ENCODE measurements at places on chromosomes 4 and X. TPM values are rescaled to one million over a fixed set of nuclear protein-coding genes. Genes with fewer than 3 reads are reported as not detected.

ZNF732 gene
- 0.18 TPM for total RNA-seq

WDR13 gene
- 184 TPM for total RNA-seq

SYN1 gene
- total RNA-seq, result 0.09 TPM

TTC29 gene
- total RNA-seq, result under 0.01 TPM

TIGD4 gene
- 0.27 TPM for total RNA-seq

Measured in endothelial cell of coronary artery (primary cell).